ENCODE measurements at places on chromosomes 3 and 15. TPM values are rescaled to one million over a fixed set of nuclear protein-coding genes. Genes with fewer than 3 reads are reported as not detected.

DNA sequence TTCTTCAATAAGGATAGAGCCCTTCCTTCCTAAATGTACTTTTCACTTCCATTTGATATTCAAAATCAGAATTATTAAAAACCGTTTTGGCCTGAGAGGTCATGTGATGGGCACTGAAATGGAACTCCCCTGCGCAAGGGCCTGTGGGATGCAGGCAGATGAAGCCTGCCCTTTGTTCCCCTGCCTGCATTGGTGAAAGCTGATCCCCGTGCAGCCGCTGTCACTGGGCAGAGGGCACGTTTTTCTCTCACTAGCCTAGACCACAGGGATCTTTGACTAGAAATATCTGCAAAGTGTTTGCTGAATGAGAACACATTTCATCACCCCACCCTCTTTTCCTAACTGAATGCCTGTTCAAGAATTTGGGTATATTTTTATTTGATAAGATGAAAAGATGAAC, 74.9 kb downstream of the TIPARP start:
- H3K36me3 ChIP-seq, result no peaks in the 10 kb centered on the region
- no peaks in the 10 kb centered on the region for H3K4me1 ChIP-seq
- no peaks in the 10 kb centered on the region for H3K27me3 ChIP-seq

- H3K4me3 ChIP-seq, result peak overlapping the region; percentile 73
- H3K36me3 ChIP-seq, result no peaks in the 10 kb centered on the region
- H3K27ac ChIP-seq, result no peak overlapping the region
- H3K4me1 ChIP-seq, result no peaks in the 10 kb centered on the region
These were observed 1.2 kb upstream of the LRRC34 start for GRCh38 chr3:169813757-169814517.

GRCh38 chr3:10263646-10264363, 15.5 kb downstream of the TATDN2 start:
- no peak overlapping the region for H3K4me3 ChIP-seq
- H3K27ac ChIP-seq, result no peak overlapping the region
- no peaks in the 10 kb centered on the region for H3K27me3 ChIP-seq
- H3K36me3 ChIP-seq, result peaks cover 19% of the 10 kb centered on the region
- no peaks in the 10 kb centered on the region for H3K4me1 ChIP-seq

Gene ANKRD34C
- total RNA-seq, result not detected

- no peak for DNase-seq
- H3K4me1 ChIP-seq, result no peaks in the 10 kb centered on the region
- H3K36me3 ChIP-seq, result no peaks in the 10 kb centered on the region
- no peak overlapping the region for H3K4me3 ChIP-seq
- H3K27me3 ChIP-seq, result no peaks in the 10 kb centered on the region
These were observed 54.3 kb downstream of the DGKG start for GRCh38 chr3:186307594-186308221.

DNA sequence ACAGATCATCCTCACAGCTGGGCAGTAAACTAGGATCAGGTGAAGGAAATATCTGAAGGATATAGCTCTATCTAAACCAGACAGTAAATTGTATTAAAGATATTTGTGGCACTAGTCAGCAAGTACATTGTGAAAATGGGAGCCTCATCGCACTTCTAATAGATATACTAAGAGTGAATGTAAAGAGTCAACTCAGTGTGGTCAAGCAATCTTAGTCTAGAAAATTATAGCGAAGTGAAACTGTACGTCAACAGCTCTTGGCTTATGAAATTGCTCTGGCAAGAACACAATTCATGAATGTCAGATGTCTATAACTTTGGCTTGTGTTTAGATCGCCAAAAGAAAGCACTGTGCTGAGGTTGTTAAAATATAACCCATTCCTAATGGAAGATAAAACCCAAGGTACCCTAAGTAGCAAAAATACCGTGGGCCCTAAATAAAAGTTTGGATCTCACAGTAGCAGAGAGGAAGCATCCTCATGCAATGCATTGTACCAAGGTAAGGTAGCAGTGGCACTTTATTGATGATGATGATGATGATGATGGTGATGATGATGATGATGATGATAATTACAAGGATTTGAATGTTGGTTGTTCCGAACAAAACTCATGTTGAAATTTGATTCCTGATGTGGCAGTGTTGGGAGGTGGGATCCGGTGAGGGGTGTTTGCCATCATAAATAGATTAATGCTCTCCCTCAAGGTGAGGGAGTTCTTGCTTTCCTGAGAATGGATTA, 228.5 kb downstream of the UNC13C start:
- no peak overlapping the region for H3K27ac ChIP-seq
- no peak overlapping the region for H3K4me3 ChIP-seq
- H3K4me1 ChIP-seq, result no peaks in the 10 kb centered on the region
- no peak for DNase-seq
- no peaks in the 10 kb centered on the region for H3K27me3 ChIP-seq

- H3K4me1 ChIP-seq, result peaks cover 20% of the 10 kb centered on the region
- peak overlapping the region; percentile 16 for H3K4me3 ChIP-seq
These were observed 194.7 kb downstream of the LPP start for GRCh38 chr3:188348435-188349244.

All from ascending aorta (tissue), 2 donors.